ENCODE measurements at places on chromosomes 6 and 20.

DNA sequence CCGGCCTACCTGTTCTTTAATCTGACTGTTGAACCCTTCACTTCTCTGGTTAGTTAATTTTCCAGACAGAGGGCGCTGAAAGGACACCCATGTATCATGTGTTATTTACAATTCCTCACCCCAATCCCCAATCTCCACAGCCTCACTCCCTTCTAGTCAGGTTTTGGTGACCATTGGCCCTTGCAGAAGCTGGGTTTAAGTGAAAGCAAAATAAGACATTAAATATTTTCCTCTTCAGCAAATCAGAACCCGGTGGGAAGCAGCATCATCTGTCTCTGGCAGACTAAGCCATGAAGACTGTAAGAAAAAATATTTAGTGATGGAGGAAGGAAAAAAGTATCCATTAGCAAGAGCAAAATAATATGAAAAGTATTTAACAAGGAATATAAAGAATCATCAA is 9.4 kb upstream of the HLA-DQA1 start:
- no peak for DNase-seq

DNA sequence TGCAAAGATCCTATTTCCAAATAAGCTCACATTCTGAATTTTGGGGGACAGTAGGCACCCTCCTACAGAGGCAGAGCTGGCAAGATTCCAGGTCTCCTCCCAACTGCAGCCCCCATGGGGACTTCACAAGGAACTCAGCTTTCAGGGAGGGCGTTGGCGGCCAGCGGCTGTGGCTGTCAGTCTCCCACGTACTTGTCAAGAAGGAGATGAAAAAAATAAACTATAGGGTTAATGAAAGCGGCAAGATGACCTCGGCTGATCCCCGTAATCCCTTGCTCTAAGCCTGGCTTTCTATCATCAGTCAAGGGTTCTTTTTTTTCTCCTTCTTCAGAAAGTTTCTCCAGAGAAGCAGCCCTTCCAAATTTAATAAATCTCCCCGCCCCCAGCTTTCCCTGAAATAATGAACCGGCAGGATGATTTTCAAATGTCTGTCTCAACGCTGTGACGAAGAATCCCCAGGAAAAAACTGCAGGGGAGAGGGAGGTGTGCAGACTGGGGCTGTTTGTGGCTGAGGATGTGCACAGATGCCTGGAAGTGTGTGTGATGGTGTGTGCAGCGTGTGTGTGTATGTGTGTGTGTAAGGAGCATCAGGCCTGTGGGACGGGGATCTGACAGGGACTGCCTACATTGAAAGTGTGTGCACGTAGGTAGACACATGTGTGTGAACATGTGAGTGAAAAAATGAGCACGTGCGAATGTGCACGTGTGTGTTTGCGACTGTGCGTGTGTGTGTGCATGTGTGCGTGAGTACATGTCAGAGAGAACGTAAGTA is 78.7 kb downstream of the SLC2A10 start:
- peak; percentile 68 for DNase-seq

- DNase-seq = no peak
Measured at GRCh38 chr20:21183722-21184121, 57.8 kb downstream of the KIZ start.

DNA sequence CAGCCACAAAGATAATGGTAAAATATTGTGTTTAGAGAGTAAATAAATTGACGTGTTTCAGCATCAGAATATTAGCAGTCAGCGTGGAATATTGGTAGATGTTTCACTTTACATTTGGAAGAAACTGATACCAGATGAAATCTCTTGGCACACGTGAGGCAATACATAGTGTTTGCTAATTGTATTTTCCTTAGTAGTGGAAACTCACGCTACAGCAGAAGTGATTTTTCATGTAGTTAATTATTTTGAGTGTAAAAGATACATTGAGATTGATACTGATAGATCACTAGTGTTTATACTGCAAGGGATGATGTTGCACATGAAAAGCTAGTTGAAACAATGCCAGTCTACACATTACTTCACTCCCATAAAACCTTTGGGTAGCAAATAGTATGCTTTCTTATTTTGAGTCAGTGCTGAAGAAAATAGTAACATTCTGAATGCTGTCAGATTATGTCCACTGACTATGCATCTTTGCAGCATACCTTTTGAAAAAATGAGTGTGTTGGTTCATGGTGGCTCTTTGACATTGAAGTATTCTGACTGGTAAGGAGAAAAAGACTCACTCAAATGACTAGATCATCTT is 59.3 kb downstream of the CD2AP start:
- no peak for DNase-seq

DNA sequence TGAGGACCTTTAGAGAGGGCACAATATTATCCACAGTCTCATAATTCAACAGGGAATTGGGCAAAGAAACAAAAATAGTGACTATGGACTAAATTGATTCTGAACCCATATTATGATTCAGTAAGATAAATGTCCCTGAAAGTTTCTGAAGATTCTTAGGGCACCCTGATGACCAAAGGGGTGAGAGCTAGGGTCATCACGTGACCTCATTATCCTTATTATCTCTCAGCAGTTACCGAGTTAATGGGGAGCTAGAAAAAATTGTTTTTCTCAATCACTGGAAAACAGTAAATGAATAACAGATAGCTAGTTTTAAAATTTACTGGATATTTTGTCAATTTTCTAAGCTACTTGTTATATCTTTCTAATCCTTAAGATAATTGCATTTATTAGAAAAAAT is 639.5 kb downstream of the PRKN start:
- DNase-seq = no peak

- DNase-seq = no peak
Measured at GRCh38 chr6:138331984-138332383, 45.7 kb upstream of the SMIM28 start.
